ENCODE measurements at places on chromosomes 12 and 14.

DNA sequence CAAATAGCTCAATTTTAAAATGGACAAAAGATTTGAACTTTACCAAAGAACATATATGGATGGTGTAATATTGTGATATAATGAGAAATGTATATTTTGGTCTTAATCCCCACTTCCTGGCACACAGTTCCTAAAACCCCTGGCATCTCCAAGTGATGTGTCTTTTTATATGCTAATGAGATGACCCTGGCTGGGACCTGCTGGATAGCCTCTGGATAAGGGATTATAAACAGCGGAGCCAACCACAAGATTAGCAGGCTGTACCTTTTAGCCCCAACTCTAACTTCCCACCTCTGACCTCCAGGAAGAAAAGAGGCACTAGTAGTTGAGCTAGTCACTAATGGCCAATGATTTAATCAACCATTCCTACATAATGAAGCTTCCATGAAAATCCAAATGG is 130.0 kb downstream of the DPF3 start:
- DNase-seq = no peak

DNA sequence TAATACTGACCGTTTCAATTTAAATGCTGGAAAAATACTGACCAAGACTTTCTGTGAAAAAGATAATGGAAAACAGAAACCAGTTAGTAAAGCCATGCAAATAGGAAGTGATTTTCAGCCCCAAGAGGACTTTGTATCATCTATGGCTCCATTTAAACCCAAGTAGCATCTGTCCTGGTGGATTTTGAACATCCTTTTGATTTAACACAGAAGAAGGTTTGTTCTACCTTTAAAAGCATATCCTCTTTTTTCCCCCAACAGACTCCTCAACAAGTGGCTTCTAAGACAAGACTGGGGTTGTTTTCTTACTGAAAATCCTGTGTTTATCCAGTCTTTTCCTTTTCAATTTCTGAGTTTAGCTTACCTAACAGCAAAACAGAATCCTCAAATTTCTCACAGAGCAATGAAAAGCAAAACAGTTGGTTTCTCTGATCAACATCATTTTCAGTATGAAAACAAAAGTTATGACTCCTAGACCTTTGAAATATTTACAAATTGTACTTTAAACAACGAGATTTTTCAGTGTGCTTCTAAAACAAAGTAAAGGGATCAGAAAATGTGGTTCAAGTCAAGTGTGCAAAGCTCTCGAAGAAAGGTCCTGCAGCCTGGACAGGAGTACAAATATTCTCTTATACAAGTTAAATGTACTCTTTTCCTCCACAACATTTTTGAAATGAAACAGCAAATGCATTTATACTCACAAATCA is 2.9 kb downstream of the PHLDA1 start:
- DNase-seq = no peak

GRCh38 chr12:18373181-18373580 is 111.9 kb downstream of the PIK3C2G start:
- DNase-seq = no peak

DNA sequence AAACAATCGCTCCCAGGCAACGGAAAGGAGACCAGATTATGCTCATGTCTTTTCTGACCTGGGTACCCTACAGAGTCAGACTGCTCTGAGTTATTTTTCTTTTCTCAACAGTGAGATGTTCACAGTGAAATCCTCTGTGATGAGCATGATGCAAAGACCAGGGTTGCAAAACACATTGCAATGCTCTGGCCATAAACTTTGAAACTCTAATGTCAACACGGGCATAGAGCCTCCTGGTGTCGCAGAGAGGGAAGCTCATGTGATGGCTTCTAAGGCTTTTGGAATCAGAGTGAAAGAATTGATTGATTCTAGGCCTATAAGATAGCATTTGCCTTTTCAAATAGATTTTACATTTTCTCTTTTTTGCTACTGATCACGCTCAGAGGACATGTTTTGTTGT is 193.4 kb downstream of the RASSF9 start:
- DNase-seq = no peak

DNA sequence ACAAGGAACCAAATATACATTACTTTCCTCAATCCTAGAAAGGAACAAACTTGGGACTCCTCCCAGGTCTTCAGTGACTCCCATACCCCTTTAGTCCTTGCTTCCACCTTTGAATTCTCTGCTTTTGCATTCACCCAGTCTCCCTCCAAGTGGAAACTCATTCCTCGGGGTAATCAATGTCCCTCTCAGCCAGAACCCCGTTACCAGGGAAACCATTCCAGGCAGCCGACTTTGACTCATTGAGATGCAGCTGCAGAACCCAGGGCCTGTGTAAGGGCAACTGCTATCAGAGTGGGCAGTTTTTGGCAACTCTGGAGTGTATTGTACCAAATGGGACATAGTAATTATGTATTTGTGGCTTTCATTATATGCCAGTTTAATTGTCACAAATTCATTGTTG is 186.2 kb downstream of the NRXN3 start:
- peak; percentile 79 for DNase-seq

GRCh38 chr12:109421355-109422087 is 55.6 kb downstream of the KCTD10 start:
- no peak for DNase-seq

DNA sequence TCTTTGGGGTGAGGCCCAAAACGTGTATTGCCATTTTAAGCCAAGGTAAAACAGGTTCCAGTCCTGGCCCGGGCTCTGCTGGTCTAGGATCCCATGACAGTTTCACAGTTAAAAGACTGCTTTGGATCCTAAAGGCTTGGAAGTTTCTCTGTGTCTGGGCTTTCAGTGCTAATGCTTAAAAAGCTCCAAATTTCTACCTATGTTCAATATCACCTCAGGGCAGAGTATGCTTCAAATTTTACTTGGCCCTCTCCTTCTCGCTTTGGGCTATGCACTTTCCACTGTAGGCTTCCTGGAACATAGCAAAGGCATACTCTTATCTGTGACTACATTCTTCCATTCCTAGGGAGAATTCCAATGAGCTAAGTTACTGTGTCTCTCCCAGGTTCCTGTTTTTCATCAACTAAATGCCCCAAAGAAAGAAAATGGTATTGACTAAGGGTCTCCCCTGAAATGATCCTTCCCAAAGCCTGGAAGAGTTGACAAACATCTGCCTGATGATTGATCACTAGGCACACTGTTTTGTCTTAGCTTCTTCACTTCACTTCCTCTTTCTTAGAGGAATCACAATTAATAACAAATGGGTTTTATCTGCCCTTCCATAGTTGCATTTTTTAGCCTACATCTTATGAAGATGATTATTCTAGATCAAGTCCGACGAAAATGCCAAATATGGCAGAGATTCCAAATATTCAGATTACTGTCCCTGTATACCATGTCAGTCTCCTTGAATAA is 79.4 kb downstream of the TMTC2 start:
- no peak for DNase-seq

DNA sequence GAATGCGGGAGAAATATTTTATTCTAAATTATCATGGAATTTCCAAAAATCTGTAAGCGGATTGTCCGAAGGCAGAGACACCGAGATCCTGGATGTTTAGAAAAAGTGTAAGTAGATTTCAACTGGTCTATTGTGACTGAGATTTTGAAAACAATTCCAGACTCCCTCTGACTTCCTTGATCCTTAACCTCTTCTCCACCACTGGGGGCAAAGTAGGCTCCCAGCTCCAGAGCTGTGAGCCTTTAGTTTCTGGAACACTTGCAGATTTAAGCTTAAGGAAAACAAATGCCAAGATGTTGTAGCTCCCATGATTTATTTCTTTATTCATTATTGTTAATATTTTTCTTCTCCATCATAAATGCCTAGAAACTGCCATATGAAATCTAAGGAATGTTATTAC is 1320.5 kb upstream of the SEL1L start:
- no peak for DNase-seq

GRCh38 chr14:34407951-34408350 is 54.1 kb downstream of the SPTSSA start:
- DNase-seq = no peak

GRCh38 chr12:84502907-84503787 is 409.5 kb downstream of the SLC6A15 start:
- peak; percentile 44 for DNase-seq

GRCh38 chr12:67112586-67112985 is 156.6 kb upstream of the CAND1 start:
- DNase-seq = no peak

GRCh38 chr14:23483236-23483854 is 13.8 kb downstream of the NGDN start:
- DNase-seq = peak; percentile 97

GRCh38 chr12:51593539-51593938 is 2.5 kb downstream of the SCN8A start:
- peak; percentile 9 for DNase-seq

GRCh38 chr14:104561124-104561557 is 18.4 kb upstream of the C14orf180 start:
- no peak for DNase-seq

DNA sequence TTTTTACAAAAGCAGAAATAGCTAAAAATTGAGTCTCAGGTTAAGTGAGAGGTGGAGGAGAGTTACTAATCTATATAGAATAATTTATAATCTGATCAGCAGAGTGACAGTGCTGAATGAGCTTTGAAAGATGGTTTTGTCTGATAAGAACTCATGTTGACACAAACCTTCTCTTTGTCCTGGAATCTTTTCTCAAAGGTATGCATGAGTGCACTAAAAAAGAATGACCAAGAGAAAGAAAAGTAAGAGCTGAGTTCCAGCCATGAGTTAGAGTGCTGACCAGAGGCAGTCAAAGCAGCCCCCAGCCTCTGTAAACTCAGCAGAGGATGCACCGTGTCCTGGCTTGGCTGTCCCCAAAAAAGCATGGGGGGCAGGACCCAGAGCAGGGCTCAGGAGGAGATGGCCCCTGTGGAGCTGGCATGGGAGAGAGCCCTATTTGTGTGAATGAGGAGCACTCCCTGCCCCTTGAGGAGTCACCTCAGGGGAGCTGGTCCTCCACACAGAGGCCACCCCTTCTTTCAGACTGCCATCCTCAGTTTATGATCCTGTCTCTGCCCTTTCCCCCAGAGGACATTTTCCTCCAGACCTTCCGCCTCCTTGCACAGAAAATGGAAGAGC is 129.8 kb downstream of the SEC23A start:
- DNase-seq = no peak

GRCh38 chr12:99618657-99619056 is 28.9 kb upstream of the GARIN6 start:
- DNase-seq = no peak

DNA sequence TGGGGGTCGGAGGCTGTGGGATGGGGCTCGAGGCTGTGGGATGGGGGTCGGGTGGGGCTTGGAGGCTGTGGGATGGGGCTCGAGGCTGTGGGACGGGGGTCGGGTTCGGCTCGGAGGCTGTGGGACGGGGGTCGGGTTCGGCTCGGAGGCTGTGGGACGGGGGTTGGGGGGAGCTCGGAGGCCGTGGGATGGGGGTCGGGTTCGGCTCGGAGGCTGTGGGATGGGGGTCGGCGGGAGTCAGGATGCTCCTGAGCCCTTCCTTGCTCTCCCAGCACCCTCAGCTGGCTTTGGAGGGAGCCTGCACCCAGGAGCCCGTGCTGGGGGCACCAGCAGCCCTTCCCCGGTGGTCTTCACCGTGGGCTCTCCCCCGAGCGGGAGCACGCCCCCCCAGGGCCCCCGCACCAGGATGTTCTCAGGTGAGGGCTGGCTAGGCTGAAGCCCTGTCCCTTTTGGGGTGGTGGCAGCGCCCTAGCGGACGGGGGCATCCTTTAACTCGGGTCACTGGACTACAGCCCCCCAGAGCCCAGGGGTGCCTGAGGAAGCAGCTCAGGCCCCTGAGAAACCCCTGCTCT is 11.9 kb upstream of the PUS1 start:
- DNase-seq = no peak

GRCh38 chr14:101181446-101182313 is 278.2 kb upstream of the RTL1 start:
- DNase-seq = no peak

DNA sequence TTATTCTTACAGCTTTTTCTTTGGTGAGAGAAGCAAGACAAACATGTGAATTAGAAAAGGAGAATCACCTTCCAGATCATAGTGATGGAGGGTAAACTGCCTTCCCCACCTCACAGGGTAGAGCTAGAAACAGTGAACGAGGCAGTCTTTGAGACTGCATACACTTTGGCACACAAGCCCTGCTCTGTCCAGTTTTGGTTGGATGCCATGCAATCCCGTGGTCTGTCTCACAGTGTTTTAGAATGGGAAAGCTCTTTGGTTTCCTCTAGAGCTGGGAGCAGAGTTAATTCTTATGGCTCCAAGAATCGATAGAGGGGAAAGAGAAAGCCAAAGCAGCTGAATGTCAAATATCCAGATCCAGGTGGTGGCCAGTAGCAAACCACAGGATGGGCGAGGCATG is 21.9 kb downstream of the TDP1 start:
- no peak for DNase-seq
